ENCODE measurements at places on chromosomes 13 and 19.

- DNase-seq = peak; percentile 31
Observed at GRCh38 chr19:45782820-45783785, 813 bp upstream of the DMPK start.

GRCh38 chr19:49492573-49493405 lies 3.4 kb upstream of the RPS11 start:
- no peak for DNase-seq

DNA sequence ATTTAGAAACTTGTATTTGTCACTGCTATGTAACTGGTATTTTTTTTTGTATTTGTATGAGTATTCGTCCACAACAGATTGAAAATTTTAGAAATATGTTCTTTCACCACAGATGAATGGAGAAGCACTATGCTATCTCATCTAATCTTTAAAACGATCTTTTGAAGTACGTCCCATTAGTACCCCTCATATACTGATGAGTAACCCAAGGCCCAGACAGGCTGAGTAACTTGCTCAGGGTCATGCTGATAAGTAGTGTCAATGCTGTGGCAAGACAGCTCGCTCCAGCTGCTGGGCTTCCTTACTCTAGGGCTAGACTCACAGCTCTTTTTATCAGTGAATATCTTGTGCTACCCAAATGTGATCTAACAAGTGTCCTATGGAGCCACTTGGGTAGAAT lies 154.2 kb downstream of the SUCLA2 start:
- DNase-seq = no peak

DNA sequence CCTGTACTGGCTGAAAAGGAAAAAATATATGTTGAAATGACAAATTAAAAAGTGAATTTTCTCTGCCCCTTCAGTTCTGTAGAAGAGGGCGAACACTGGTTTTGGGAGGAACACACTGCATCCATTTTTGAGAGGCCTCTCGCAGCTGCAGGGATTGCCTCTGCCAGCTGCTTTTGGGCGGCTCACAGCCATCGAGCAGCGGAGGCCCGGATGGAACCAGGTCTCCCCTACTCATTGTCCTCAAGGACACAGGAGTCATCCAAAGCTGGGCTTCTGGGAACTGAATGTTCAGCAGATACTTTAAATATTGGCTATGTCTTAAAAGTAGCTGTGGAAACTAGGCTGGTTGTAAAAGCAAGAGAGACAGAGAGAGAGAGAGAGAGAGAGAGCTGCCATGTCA lies 17.1 kb downstream of the RCBTB2 start:
- no peak for DNase-seq

DNA sequence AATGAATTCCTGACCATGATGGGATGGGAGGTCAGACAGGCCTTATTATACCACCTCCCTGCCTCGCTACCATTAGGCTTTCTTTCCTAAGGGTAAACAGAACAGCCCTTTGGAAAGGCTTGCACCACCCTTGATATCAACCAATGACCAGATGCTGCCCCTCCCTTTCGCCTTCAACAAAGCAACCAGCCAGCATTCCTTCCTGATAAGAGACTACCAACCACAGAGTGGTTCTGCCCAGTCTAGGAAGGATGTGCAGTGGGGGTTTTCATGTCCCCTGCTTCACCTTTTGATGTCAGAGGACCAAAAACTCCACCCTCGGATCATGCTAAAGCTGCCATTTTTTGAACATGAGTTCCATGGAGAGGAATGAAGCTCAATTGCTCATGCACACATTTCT lies 21.7 kb downstream of the TEX30 start:
- no peak for DNase-seq

GRCh38 chr19:8504171-8504570 lies 1.7 kb upstream of the PRAM1 start:
- DNase-seq = no peak

DNA sequence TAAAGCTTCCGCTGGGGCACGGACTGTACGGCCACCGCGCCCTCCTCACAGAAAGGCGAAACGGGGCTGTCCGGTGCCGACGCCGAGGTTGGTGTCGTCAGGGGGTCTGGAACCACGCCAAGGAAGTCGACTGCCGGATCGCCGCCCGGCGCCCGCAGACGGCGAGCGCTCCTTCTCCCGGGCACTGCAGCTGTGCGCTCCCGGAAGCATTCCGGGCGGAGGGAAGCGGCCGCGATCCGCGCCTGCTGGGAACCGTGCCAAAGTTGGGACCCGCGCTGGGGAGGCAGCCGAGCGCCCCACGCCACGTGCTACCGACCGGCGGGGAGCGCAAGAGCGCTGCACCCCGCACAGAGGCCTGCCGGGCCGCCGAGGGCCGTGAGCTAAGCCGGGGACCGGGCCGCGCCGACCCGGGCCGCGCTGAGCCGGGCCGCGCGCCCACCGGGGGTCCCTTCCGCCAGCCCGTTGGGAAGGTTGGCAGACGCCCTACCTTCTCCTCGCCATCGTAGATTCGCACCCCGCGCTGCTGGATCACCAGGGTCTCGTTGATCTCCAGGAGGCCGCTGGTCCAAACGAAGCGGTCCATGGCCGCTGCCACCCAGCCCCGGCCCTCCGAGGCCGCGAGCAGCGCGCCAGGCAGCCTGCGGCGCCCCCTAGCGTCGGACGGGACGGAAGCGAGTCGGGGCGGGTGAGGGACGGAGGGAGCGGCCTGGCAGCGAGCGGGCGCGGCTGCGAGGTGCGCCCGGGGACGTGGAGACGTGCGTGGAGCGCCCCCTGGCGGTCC lies at the start of gene VPS36:
Gene VPS36 (minus strand): TSS at position 623 of the 781 bp plus-strand sequence. CDS start 40 bp downstream, at position 583.
- DNase-seq = peak; percentile 51

- DNase-seq = no peak
Observed at GRCh38 chr13:38769526-38769925, 82.6 kb downstream of the FREM2 start.

DNA sequence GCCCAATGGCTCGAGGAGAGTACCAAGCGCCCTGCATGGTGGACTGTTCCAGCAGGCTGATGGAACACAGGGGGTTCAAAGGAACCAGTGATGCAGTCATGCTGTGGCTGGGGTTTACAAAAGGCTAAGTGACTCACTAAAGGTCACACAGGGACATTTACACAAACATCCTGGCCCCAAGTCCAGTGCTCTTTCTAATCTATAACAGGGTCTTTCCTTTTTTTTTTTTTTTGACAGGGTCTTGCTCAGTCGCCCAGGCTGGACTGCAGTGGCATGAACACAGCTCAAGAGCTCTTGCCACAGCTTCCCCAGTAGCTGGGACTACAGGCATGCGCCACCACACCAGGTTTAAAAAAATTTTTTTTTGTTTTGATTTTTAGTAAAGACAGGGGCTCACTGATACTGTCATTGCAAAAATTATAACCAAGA lies 2.8 kb upstream of the SLC25A15 start:
- no peak for DNase-seq

GRCh38 chr19:35644987-35645679 lies 3.0 kb upstream of the COX6B1 start:
- no peak for DNase-seq

DNA sequence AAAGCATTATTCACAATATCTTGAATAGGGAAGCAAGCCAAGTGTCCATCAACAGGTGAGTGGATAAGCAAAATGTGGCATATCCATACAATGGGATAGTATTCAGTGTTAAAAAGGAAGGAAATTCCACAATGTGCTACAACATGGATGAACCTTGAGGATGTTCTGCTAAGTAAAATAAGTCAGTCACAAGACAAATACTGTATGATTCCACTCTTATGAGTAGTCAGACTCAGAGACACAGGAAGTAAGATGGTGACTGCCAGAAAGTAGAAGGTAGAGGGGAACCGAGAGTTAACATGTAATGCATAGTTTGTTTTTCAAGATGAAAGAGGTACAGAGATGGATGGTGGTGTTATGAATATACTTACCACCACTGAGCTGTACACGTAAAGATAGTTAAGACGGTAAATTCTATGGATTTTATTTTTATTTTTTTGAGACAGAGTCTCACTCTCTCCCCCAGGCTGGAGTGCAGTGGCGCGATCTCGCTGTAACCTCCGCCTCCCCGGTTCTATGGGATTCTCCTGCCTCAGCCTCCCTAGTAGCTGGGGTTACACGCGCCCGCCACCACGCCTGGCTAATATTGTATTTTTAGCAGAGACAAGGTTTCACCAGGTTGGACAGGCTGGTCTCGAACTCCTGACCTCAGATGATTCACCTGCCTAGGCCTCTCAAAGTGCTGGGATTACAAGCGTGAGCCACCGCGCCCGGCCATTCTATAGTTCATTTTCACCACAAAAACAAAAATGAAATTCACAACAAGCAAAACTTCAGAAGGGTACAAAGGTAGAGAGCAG lies 1.0 kb upstream of the CHAMP1 start:
- DNase-seq = no peak

Measured in AG04449 (cell line).